ENCODE measurements at places on chromosomes 1 and 21.

GRCh38 chr1:43830802-43831201 lies 102.8 kb upstream of the ARTN start:
- DNase-seq, result no peak

GRCh38 chr1:56816909-56817308 lies 2.3 kb downstream of the FYB2 start:
- DNase-seq, result no peak

DNA sequence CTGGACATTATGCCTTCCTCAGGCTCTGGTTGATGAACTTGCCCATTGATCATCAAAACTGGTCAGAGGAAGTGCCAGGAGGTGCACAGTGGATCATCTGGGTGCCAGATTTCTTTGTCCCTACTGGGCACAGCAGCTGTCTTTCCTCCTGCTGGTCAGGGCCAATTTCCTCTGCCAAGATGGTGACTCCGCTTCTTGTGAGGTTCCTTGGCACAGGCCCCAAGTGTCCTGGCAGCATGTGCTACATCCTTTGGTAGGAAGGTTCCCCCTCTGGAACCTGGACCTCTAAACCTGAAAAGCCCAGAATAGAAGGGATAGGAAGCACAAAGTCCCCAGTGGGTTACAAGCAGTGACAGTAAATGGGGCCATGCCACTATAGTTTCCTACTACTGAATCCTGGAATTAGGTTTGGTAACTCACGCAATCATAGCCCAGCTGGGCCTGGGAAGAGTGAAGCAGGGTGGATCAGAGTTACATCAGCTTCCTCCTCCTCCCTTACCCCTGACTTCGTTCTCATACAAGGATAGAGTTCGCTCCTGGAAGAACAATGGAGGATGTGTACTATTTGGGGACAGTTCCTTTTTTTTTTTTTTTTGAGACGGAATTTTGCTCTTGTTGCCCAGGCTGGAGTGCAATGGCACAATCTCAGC lies 147.1 kb downstream of the CNIH3 start:
- no peak for DNase-seq

DNA sequence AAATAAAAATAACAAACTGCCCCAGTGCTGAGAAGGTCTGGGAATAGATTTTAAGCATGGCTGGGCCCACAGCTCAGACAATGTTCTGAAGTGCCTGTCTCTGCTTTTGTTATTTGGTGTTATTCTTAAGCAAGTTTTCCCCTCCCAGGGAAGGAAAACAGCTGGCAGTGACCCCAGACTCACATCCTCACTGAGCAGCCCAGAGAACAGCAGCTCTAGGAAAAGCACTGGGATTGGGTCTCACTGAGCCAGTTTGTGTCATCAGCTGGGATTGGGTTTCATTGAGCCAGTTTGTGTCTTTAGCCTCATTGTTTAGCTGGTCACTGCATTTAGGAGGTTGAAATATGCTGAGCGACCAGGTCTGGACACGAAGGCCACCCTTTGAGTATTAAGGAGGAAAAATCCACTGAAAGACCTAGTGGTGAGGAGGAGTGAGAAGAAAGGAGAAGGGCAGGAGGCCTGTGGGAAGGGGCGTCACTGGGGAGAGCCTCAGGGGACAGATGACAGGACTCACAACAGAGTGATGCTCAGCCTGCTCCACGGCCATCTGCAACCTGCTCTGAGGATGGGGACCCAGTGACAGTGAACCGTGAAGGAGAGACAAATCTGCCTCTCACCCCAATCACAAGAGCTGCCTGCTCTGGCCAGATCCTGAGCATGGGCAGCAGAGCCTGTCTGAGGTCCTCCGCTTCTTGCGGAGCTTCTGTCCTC lies 103.8 kb downstream of the TOMM20 start:
- no peak for DNase-seq

GRCh38 chr1:224801844-224802490 lies 127.5 kb upstream of the DNAH14 start:
- no peak for DNase-seq

DNA sequence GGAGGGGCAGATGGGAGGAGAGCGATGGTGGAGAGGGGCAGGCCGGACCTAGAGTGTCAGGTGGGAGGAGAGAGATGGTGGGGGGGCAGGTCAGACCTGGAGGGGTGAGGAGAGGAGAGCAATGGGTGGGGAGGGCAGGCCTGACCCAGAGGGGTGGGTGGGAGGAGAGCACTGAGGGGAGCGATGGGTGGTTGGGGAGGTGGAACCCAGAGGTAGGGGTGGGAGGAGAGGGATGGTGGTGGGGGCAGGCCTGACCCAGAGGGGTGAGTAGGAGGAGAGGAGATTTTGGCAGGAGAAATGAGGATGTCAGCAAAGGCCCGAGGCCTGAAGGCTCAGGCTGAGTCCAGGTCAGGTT lies 157.3 kb upstream of the VAMP3 start:
- no peak for DNase-seq

DNA sequence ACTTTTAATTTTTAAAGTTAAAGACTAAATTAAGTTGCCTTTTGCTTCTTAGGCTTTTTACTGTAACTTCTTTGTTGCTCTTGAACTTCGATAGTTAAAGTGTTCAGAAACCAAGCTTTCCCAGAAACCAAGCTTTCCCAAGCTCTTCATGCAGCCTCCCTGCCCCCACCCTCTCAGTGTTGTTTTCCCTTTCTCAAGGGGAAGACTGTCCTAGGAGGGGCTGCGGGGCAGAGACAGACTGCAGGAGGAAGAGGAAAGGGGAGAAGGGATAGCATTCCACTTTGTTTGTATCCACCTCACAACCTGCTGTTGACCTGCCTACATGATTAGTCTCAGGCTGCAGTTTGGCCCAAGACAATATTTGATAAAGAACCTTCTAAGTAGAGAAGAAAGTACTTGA lies 39.0 kb upstream of the DIPK1A start:
- DNase-seq, result no peak

DNA sequence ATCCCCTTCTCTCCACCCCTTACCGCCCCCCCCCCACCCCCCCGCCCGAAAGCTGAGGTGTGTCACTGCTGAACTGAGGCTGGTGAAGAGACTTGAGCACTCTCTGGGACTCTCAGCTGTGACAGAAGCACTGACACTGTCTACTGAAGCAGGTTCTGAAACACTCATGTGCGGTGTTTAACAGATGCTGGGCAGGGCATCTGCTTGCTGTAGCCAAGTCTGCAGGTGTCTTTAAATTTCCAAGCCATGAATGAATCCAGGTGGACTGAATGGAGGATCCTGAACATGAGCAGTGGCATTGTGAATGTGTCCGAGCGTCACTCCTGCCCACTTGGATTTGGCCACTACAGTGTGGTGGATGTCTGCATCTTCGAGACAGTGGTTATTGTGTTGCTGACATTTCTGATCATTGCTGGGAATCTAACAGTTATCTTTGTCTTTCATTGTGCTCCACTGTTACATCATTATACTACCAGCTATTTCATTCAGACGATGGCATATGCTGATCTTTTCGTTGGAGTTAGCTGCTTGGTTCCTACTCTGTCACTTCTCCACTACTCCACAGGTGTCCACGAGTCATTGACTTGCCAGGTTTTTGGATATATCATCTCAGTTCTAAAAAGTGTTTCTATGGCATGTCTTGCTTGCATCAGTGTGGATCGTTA lies at the start of gene GPR52:
TSS of gene GPR52 (plus strand) at position 99 of the 665 bp plus-strand sequence. CDS start at position 247, 148 bp downstream.
- DNase-seq, result no peak

GRCh38 chr1:201313086-201313485 lies 29.8 kb downstream of the PKP1 start:
- no peak for DNase-seq

DNA sequence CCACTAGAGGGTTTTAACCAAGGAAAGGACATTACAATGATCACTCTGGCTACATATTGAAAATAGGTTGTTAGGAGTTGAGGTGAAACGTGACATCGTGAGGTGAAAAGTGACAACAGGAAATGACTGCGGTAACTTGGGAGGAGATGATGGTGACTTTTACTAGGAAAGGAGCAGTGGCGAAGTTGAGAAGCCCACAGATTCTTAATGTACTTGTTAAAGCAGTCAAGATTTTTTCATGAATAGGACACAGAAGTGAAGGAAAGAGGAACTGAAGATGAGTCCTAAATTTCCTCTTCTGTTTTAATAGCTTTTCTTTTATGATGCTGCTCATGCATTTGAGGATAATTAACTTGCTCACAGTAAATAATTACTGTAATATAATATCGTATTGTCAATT lies 59.5 kb downstream of the OMA1 start:
- DNase-seq, result no peak

- no peak for DNase-seq
Measured at GRCh38 chr1:16349847-16350406, 2.4 kb downstream of the FBXO42 start.

Measured in NCI-H187 (cell line).